ENCODE measurements at places on chromosomes 12 and 14.

GRCh38 chr14:71358209-71358931 lies 451.1 kb downstream of the PCNX1 start:
- no peak for DNase-seq

DNA sequence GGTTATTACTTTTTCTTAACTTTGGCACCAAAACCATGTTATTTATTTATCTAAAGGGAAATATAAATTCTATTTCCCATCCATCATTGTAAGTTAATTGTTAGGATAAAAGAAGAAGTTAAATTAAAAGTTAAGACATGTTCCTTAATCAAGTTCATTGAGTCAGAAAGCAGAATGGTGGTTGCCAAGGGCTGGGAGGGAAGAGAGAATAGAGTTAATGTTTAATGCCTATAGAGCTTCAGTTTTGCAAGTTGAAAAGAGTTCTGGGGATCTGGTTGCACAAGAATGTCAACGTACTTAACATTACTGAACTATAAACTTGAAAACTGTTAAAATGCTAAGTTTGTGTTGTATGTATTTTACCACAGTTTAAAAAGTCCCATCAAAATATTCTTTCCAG lies 63.2 kb upstream of the NR2C1 start:
- no peak for DNase-seq

- DNase-seq: no peak
These were observed 452.2 kb upstream of the RPL10L start for GRCh38 chr14:47103771-47104170.

- no peak for DNase-seq
These were observed 99.0 kb downstream of the KCNH5 start for GRCh38 chr14:62946221-62946620.

- DNase-seq: no peak
These were observed at the start of gene SLC22A17 for GRCh38 chr14:23352506-23353432. Gene SLC22A17, minus strand, starts transcription at chr14:23352887.
